ENCODE measurements at places on chromosomes 4 and X. TPM values are rescaled to one million over a fixed set of nuclear protein-coding genes. Genes with fewer than 3 reads are reported as not detected.

DNA sequence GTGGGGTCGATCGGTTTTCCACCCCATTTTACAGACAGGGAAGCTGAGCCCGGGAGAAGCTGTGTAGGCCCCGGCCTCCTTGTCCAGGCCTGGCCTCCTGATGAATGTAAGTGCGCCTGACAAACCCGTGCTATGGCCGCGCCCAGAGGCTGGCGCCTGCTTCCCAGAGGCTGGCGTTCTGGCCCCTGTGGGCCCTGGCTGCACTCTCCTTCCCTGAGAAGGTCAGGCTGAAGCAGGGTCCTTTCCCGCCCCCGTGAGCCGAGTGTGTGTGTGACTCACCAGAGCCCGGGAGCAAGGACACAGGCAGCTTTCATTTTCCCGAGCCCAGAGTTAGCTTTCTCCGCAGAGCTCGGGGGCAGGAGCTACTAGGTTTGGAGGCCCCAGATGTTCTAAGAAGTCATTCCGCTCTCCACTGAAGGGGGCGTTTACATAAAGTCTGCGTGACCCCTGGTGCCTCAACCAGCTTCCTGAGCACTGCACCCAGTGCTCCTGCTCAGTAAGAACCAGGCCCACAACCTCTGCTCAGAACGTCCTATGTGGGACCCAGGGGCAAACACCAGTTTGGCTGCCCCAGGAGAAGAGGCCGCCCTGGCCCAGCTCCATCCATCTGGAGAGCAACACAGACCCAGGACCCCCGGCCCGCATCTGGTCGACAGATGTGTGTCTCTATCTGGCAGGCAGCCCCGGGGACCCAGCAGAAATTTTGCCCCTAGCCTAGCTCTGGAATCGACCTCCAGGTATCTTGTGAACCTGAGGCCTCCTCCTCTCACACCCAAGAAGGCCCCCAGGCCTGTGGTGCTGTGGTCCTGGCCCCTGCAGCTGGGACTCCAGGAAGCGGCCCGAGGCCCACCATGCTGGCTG is 13.6 kb downstream of the UVSSA start:
- H3K4me3 ChIP-seq = no peak overlapping the region
- no peak for DNase-seq
- peaks cover 10% of the 10 kb centered on the region for H3K36me3 ChIP-seq
- no peaks in the 10 kb centered on the region for H3K27me3 ChIP-seq
- H3K27ac ChIP-seq = no peak overlapping the region

DNA sequence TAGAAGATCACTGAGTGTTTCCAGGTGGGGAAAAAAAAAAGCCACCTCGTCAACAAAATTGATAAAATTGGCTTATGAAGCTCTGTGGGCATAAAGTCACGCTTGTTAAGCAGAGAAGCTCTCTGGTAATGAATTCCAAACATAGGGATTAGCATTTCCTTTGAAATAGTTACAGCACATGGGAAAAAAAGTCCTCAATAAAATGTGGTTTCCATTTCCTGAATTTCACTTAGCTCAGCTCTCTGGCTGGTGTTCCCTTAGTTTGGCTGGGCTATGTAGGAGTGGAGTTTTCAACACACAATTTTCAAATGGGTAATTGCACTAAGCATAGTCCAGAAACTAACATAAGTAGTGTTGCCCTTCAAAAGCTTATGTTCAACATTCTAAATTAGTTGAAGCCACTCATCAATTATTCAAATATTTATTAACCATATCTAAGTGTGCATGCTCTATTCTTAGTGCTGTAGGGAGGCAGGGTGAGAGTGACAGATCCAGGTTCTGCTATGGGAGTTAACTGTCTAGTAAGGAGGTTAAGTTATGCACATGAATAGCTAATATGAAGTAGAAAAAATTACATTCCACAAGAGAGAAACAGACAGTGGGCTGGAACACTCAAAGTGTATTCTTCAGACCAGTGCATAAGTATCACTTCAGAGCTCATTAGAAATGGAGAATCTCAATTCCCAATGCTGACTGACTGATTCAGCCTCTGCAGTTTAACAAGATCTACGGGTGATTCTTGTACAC is 445.7 kb downstream of the SMARCA1 start:
- no peaks in the 10 kb centered on the region for H3K4me1 ChIP-seq
- no peak overlapping the region for H3K4me3 ChIP-seq
- no peak for DNase-seq
- H3K27ac ChIP-seq = no peak overlapping the region
- H3K27me3 ChIP-seq = no peaks in the 10 kb centered on the region

GRCh38 chr4:15906020-15906443 is 32.5 kb downstream of the FGFBP1 start:
- no peaks in the 10 kb centered on the region for H3K27me3 ChIP-seq
- no peak overlapping the region for H3K27ac ChIP-seq
- no peaks in the 10 kb centered on the region for H3K36me3 ChIP-seq
- H3K4me1 ChIP-seq = peaks cover 15% of the 10 kb centered on the region

GRCh38 chr4:10080589-10081217 is 35.9 kb downstream of the WDR1 start:
- no peak overlapping the region for H3K27ac ChIP-seq
- no peaks in the 10 kb centered on the region for H3K27me3 ChIP-seq
- DNase-seq = no peak
- peaks cover 17% of the 10 kb centered on the region for H3K4me1 ChIP-seq
- peaks cover 98% of the 10 kb centered on the region for H3K36me3 ChIP-seq
- no peak overlapping the region for H3K4me3 ChIP-seq

DNA sequence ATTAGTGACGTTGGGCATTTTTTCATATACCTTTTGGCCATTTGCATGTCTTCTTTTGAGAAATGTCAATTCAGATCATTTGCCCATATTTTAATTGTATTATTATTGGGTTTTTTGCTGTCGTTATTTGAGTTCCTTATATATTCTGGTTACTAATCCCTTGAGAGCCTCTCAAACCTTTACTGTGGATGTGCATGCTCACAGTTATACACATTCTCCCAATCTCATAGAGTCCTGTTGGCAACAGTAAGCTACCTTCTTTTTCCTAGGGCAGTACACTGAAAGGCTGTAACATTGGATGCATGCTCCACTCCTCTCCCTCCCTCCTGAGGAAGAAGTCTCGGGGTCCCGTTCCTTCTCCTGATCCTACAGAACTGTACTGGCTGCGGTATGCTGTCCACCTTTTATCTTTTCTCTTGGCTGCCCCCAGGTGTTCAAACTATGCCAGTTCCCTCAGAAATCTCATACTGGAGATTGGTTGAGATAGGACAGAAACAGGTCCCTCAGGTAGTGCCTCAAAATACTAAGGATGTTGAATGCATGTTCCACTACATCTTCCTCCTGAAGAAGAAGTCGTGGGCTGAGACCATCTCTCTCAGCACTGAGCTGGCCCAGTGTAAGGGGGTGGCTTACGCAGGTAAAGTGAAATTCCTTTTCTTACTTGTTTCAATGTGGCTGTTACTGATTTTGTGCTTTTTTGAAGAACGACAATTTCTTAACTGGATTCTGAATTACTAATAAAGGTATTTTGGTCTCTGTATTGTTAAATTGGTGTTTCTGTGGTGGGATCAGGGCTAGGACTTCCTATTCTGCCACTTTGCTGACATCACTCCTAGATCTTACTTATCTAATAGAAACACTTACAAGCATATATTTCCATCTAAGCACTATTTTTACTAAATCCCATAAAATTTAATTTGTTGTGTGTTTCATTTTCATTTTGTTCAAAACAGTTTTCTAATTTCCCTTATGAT is 145.4 kb upstream of the HUWE1 start:
- no peak overlapping the region for H3K4me3 ChIP-seq
- H3K27ac ChIP-seq = no peak overlapping the region
- H3K27me3 ChIP-seq = no peaks in the 10 kb centered on the region
- DNase-seq = peak; percentile 63

GRCh38 chr4:88962396-88962795 is 94.6 kb downstream of the FAM13A start:
- DNase-seq = no peak
- peaks cover 5% of the 10 kb centered on the region for H3K4me1 ChIP-seq
- H3K27me3 ChIP-seq = no peaks in the 10 kb centered on the region
- no peak overlapping the region for H3K27ac ChIP-seq
- H3K4me3 ChIP-seq = no peak overlapping the region

The SLC25A4 gene
- total RNA-seq = 5.6 TPM

The ZCCHC18 gene
- total RNA-seq = 8.9 TPM

The SSX3 gene
- not detected for total RNA-seq

The IQCM gene
- total RNA-seq = not detected

The DDX53 gene
- total RNA-seq = not detected

The CPE gene
- not detected for total RNA-seq

The CYLC1 gene
- total RNA-seq = not detected

Data from natural killer cell (primary cell).